ENCODE measurements at places on chromosomes 1 and 21. TPM values are rescaled to one million over a fixed set of nuclear protein-coding genes. Genes with fewer than 3 reads are reported as not detected.

- DNase-seq: no peak
These were observed 65.3 kb downstream of the TUT4 start for GRCh38 chr1:52487632-52488031.

DNA sequence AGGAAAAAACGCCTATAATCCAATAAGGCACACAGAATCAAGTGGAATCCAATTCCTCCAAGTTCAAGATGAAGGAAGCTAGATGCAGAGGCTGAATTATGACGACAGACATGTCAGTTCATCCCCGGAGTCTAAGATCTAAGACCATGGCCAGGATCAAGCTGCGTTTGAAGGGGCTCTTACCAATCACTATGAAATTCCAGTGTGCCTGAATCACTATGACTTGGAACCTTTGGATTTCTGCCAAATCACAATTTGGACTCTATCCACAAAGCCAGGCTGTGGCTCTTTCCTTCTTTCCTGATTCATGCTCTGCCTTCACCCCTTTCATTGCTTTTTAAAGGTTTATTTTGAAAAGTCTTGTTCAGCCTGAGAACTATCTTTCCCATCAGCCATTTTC, 17.1 kb downstream of the OLIG2 start:
- DNase-seq: no peak

DNA sequence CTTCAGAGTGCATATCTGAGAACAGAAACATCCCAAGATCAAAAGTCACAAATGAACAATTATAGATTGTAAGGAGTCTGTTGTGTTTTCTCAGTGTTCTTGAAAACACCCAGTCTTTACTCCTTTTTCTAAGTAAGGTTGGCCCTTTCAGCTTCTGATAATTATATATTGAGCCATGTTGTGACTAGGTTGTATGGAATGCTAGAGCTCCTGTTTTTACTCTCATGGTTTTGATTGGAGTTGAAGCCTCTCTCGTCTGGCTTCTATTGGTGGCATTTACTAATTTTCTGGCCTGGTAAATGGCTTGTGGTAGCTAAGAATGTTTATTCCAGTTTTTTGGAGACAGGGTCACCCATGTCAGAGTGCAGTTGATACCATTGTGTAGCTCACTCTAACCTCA, 84.7 kb downstream of the NDUFS5 start:
- no peak for DNase-seq

The SMAP2 gene
- 142 TPM for total RNA-seq

The NCF2 gene
- total RNA-seq: 0.66 TPM

GRCh38 chr1:16385659-16386453, 18.8 kb downstream of the SZRD1 start:
- DNase-seq: no peak

- no peak for DNase-seq
These were observed 560.5 kb downstream of the KIF26B start for GRCh38 chr1:245715291-245715701.

DNA sequence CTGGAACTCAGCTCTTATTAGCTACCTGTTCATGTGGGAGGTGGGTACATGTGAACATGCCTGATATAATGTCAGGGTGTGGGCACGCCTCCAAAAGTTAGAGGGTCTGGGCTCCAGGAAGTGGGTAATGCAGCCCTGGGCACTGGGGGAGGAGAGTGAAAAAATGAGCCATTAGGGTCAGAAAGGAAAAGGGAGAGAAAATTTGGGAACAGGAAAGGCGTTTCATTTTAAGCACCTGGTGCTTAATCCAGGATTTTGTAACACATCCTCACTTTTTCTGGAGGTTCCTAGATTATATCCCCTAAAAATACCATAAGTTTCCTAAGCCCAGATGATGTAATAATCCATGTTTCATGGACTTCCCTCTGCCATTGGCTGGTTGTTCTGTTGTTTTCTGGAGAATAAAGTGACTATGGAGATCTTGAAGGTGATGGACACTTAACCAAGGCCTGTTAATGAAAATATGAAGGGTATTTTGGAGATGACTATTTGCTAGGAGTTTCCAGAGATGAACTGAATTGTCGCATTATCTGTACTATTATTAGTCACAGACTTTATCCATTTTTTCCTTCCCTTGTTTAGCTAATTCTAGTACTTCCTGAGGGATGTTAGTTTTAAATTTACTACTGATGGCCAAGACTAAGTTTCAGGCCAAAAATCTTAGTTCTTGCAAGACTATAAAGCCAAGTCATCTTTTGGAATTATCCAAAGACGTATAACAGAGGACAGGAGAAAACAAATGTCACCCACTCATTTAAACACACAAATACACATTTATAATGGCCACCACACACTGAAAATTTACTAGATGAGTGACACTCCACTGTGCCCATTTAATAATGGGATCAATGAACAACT, 24.4 kb upstream of the TARBP1 start:
- no peak for DNase-seq

DNA sequence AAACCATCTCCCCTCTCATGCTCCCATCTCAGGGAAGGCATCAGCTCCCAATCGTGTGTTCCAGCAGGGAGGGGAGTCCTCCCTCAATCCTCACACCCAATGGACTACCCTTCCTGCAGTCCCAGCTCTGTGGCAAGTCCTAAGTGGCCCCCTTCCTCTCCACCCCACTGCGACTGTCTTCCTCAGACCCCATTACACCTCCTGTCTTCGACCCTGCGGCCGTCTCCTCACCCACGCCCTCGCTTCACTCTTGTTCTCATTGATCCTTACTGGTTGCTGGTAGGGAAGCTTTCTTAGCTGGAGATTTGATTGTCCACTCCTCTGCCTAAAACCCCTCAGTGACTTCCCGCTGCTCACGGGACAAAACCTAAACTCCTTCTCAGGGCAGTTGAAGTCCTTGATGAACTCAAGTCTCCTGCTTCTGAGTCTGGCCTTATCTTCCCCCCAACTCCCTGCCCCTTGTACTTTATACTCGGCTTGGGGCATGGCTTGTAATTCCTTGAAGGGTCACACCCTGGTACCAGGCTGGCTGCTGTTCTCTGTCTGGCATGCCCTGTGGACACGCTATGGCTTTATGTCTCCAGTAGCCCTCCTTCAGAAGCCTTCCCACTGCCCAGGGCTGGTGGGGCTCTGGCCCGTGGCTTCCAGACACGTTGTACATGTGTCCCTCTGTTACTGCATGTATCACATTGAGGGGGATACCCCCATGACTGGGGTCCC, 2.3 kb upstream of the EPS8L3 start:
- no peak for DNase-seq

GRCh38 chr1:181768211-181768929, 285.1 kb downstream of the CACNA1E start:
- DNase-seq: no peak

The CELA2B gene
- total RNA-seq: not detected

- no peak for DNase-seq
These were observed 278.8 kb downstream of the KIF26B start for GRCh38 chr1:245433561-245433960.

DNA sequence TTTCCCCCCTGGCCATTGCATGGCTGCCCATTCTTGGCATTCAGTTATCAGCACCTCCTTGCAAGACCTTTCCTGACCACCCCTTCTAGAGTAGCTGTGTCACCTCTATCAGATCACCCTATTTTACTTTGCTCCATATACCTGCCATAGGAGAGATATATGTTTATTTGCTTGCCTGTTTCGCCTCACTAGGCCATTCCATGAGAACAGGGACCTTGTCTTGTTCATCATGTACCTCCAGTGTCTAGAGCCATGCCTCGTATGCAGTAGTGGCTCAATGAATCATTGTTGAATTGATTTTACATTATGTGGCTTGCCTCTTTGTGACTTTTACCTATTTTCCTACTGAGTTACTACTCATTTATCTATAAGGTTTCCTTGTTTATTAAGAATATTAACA, 26.4 kb upstream of the PADI2 start:
- no peak for DNase-seq

DNA sequence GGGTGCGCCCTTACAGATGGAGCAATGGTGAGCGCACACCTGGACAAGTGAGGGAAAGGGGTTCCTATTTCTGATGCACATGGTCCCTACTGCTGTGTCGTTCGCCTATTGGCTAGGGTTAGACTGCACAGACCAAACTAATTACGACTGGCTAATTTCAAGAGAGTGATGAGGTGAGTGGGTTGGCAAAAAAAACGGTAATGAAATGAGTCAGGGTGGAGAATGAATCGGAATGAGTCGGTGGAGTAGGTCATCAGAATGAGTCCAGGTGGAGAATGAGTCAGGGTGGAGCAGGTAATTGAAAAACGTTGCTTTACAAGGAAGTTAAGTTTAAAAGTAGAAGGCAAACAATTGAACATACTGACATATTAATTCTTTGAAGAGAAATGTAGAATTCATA, 79.8 kb downstream of the WDR4 start:
- DNase-seq: no peak

DNA sequence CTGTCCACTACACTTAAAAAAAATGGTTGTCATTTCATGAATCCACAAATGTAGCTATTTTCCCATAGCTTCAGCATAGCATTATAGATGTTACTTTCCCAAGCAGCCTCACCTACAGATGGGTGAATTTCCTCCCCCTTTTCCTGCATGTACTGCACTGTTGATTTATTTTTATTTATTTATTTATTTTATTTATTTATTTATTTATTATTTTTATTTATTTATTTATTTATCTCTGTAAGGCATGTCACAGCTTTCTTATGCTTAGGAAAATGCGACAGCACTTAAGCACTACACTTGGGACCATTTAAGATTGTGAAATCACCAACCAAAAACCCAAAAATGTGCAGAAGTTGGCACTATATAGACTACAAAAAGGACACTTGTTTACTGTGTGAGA, 4.9 kb downstream of the CD1A start:
- DNase-seq: no peak

DNA sequence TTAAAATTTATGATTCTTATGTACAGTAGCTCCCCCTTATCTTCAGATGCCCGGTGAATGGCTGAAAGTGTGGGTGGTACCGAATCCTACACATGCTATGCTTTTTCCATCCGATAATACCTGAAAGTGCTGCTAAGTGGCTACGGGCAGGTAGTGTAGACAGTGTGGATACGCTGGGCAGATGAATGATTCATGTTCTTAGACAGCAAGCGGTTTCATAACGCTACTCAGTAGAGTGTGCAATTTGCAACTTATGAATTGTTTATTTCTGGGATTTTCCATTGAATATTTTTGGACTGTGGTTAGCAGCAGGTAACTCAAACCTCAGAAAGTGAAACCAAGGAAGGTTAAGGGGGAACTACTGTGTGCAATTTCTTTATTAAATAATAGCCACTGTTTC, 7.5 kb downstream of the PCP4 start:
- no peak for DNase-seq

DNA sequence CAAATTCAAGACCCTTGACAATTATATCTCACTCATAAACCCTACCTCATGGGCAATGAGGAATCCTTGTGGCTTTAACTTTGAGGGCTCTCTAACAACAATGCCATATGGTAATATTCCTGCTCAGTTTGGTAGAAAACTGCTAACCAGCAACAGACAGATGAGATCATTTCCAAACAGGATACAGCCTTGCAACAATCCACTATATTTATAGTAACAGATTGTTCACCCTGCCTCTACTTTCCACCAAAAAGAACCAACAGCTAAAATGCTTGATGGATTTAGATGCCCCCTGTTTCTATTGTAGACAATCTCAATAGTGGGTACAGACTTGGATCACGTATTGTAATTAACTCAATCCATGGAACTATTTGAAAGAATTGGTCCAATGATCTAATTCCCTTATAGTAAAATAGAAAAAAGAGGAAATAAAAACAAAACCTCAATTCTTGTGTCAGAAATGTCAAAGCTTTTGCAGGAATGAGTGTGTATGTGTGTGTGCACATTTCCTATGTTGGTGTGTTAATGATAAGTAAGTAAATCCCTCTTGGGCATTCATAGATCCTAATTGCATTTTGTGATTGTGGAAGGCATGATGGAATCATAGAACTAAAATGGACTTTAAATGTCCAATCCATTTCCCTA, 100.0 kb upstream of the EDEM3 start:
- DNase-seq: no peak

The CLCA4 gene
- not detected for total RNA-seq

DNA sequence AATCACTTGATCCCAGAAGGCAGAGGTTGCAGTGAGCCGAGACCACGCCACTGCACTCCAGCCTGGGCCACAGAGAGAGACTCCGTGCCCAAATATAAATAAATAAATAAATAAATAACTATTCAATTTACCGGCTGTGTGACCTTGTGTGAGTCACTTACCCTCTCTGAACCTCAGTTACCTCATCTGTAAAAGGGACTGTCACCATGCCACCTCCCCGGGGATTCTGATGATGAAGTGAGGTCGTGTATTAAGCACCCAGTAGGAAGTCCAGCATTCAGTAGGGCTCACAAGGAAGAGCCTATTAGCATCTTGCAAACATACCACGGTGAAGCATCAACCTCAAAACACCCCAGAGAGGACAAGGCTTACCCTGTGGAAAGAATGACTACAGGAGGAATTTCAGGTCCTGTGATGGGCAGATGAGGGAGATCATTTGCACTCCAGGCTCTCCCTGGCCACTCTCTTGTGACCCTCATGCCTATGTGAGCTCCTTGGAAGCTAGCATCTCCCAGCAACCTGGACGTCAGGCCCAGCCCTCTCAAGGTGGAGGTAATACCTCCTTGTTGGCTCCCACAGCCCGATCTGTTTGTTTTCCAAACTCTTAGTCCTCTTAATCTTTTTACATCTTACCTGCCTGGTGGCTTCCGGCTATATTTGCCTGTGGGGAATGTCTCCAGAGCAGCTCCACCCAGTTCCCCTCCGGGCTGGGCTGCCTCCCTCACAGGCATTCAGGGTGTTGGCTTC, 7.6 kb upstream of the C1QA start:
- no peak for DNase-seq

GRCh38 chr1:238830036-238830611, 556.2 kb upstream of the CHRM3 start:
- DNase-seq: no peak

The KIF17 gene
- total RNA-seq: not detected

DNA sequence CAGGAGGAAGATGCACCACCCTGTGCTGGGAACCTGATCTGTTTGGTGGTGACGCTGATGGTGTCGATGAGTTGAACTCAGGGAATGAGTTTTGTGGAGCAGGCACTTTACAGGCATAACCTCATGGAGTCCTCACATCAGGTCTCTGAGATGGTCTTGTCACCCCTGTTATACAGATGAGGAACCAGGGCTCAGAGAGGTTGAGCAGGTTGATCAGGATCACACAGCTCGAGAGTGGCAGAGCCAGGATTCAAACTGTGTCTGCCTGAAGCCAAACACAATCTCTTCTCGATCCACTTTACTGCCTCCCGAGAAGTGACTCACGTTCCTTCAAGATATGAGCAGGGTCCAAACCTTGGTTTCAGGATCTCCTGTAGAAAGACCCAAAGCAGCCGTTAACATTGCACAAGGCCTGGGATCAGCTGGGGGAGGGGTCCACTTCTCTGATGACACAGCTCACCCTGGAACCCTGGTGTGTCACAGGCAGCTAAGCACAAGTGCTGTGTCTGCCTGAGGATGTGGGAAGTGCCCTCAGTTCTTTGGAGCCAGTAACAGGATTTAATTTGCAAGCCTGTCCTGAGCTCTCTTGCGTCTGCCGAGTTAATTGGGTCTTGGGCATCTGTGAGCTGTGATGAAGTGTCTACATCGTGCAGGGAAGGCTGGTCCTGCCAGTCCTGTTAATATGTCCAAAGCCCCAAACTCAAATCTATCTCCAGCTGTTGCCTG, 65.4 kb upstream of the STUM start:
- no peak for DNase-seq
